ENCODE measurements at places on chromosomes 13 and 19. TPM values are rescaled to one million over a fixed set of nuclear protein-coding genes. Genes with fewer than 3 reads are reported as not detected.

- peak overlapping the region; percentile 32 for H3K4me3 ChIP-seq
- H3K36me3 ChIP-seq, result peaks cover 33% of the 10 kb centered on the region
- H3K27me3 ChIP-seq, result peaks cover 28% of the 10 kb centered on the region
- peaks cover 30% of the 10 kb centered on the region for H3K4me1 ChIP-seq
Measured at GRCh38 chr13:98443329-98443728, 133.6 kb downstream of the STK24 start.

DNA sequence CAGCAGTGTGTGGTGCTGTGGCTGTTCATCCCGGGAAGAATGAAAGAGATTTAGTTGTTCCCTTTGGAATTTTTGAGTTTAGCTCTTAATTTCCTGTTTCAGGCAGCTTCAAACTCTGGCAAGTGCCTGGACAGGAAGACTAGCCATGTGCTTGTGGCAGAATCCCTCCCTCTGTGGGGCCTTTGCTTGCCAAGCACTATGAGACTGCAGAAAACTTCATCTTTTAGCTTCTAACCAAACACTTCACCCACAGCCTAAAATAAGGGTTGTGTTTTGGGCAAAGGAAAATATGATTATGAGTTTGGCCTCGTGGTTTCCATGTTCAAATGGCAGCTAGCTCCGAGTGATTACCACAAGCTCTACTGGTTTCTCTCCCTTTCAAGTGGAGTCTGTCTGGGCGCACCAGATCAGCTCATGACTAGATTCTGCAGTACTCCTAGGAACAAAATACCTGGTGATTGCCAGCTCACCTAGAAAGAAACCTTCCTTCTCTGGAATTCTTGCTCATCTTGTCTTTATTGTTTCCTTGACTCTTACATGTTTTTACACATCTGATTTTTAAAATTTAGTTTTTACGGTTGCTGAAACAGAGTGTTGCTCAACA, 707.5 kb downstream of the SLITRK6 start:
- H3K4me1 ChIP-seq, result peaks cover 20% of the 10 kb centered on the region
- H3K27me3 ChIP-seq, result no peaks in the 10 kb centered on the region
- no peak overlapping the region for H3K4me3 ChIP-seq
- peaks cover 5% of the 10 kb centered on the region for H3K36me3 ChIP-seq
- no peak overlapping the region for H3K27ac ChIP-seq

DNA sequence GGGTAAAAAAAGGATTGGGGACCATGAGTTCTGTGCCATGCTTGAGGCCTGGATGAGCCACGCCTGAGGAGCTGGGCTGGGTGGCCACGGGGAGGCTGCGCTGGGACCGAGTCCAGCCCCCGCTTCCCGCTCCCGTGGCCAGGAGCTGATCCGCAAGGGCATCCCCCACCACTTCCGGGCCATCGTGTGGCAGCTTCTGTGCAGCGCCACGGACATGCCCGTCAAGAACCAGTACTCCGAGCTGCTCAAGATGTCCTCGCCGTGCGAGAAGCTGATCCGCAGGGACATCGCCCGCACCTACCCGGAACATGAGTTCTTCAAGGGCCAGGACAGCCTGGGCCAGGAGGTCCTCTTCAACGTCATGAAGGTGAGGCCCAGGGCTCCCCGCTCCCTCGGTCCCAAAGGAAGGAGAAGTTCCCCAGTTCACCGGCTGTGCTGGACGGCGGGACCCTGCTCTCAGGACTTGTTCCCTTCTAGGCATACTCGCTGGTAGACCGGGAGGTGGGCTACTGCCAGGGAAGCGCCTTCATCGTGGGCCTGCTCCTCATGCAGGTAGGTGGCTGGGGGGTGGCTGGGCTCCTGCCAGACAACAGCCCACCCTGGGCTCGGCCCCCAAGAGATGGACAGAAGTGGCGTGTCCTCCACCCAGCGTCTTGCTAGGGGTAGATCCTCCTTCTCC, 18.9 kb downstream of the EVI5L start:
- peaks cover 6% of the 10 kb centered on the region for H3K4me1 ChIP-seq
- H3K27ac ChIP-seq, result no peak overlapping the region
- no peaks in the 10 kb centered on the region for H3K36me3 ChIP-seq

- no peak for DNase-seq
- no peak overlapping the region for H3K27ac ChIP-seq
- no peaks in the 10 kb centered on the region for H3K36me3 ChIP-seq
- H3K27me3 ChIP-seq, result peaks cover 2% of the 10 kb centered on the region
- no peak overlapping the region for H3K4me3 ChIP-seq
Measured at GRCh38 chr19:441213-441836, 19.5 kb downstream of the SHC2 start.

GRCh38 chr19:54369082-54369687, 4.5 kb upstream of the LAIR1 start:
- no peaks in the 10 kb centered on the region for H3K4me1 ChIP-seq
- no peak overlapping the region for H3K4me3 ChIP-seq
- no peak for DNase-seq
- H3K27ac ChIP-seq, result no peak overlapping the region
- no peaks in the 10 kb centered on the region for H3K36me3 ChIP-seq
- peaks cover 12% of the 10 kb centered on the region for H3K27me3 ChIP-seq

DNA sequence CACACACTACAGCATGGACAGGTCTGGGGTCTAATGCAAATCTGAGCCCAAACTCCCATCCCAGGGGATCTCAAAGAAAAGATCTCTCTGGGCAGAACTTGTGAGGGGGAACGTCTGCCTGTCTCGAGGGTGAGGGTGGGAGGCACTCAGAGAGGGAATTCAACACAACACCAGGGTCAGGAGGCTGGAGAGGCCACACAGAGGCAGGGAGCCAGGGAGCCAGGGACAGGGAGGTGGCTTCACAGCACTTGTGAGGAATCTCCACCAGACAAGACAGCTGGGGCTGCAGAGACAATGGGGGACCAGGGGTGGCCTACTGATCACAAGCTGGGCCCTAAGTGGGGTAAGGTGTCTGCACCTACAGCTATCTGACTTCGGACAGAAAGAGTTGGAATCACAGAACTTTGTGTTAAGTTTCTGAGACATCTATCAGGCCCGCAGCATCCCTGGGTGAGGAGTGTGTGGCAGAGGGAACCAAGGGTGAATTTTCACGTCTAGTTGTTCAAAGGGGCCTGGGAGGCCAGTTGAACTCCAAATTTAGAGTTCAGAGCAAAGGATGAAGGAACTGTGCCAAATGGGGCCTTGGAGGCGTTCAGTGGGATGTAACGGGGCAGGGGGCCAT, 12.7 kb upstream of the AKAP8L start:
- peaks cover 20% of the 10 kb centered on the region for H3K36me3 ChIP-seq
- H3K4me3 ChIP-seq, result peak overlapping the region; percentile 92
- no peak for DNase-seq
- peak overlapping the region; percentile 86 for H3K27ac ChIP-seq
- peaks cover 23% of the 10 kb centered on the region for H3K4me1 ChIP-seq

- no peaks in the 10 kb centered on the region for H3K4me1 ChIP-seq
- H3K4me3 ChIP-seq, result no peak overlapping the region
- peaks cover 55% of the 10 kb centered on the region for H3K36me3 ChIP-seq
Measured at GRCh38 chr19:44345959-44346358, 10.5 kb downstream of the ZNF112 start.

DNA sequence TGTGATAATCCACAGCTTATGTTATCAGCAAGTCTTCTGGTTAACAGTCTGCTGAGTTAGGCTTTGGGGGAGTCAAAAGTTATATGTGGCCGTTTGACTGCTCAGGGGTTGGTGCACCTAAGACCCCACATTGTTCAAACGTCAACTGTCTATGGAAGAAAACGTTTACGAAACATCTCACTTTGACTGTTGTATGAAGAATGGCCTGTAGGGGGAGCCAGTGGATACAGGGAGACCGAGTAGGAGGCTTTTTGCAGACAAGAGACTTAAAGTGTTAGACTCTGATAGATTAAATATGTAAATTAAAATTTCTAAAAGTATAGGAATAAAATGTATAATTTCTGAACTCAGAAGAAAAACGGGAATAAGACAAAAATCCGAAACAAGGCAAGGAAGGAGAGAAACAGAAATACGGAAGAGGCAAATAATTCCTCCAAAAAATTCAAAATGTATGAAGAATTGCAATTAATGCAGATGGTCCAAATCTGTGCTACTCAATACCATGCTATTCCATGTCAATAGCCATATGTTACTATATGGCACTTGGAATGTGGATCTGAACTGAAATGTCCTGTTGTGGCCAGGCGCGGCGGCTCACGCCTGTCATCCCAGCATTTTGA, 37.8 kb downstream of the TNFSF14 start:
- H3K4me3 ChIP-seq, result no peak overlapping the region
- peak; percentile 54 for DNase-seq
- 0 out of 2 replicates have a peak, but pooled peaks cover 5% of the 10 kb centered on the region for H3K4me1 ChIP-seq
- H3K36me3 ChIP-seq, result no peaks in the 10 kb centered on the region
- H3K27me3 ChIP-seq, result peaks cover 4% of the 10 kb centered on the region

DNA sequence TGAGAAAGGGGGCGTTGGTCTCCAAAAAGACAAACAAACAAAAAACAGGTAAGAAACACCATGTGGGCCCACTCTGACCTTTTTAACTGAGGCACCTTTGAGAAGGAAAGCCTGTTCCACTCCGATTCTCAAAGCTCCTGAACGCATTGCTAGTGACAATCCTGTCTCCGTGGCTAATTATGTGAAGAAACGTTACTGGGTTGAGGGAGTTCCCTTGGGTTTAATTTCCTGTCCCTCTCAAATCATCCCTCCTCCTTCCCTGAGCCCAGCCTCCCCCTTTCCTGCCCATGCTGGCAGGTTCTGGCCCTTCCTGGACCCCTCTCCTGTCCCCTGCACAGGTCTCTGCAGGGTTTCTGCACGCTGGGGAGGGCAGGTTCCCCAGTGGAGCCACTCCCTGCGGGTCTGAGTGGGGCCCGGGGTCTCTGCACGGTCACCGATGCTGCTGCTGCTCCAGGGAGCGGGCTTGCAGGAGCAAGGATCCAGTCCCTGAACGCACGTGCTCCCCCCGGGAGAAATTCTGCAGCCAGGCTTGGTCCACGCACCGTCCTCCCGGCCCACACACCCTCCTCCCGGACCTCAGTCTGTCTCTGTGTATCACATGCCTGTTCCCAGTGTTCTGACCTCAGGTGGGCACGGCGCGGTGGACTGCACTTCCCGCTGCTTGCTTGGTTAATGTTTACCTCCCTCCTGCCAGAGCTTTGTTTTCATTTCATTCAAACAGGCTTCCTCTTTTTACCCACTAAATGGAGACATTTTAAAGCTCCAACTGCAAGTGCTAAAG, 76.4 kb upstream of the MCF2L start:
- no peak overlapping the region for H3K27ac ChIP-seq
- no peak for DNase-seq
- no peaks in the 10 kb centered on the region for H3K4me1 ChIP-seq

- H3K4me1 ChIP-seq, result peaks cover 21% of the 10 kb centered on the region
- peaks cover 29% of the 10 kb centered on the region for H3K36me3 ChIP-seq
- no peaks in the 10 kb centered on the region for H3K27me3 ChIP-seq
- peak overlapping the region; percentile 51 for H3K27ac ChIP-seq
Measured at GRCh38 chr13:102610296-102610895, 13.6 kb downstream of the TPP2 start.

- H3K27ac ChIP-seq, result peak overlapping the region; percentile 89
- peaks cover 26% of the 10 kb centered on the region for H3K4me1 ChIP-seq
- peak overlapping the region; percentile 89 for H3K4me3 ChIP-seq
- no peak for DNase-seq
- H3K36me3 ChIP-seq, result no peaks in the 10 kb centered on the region
Measured at GRCh38 chr19:18329035-18329376, 6.1 kb upstream of the LSM4 start.

DNA sequence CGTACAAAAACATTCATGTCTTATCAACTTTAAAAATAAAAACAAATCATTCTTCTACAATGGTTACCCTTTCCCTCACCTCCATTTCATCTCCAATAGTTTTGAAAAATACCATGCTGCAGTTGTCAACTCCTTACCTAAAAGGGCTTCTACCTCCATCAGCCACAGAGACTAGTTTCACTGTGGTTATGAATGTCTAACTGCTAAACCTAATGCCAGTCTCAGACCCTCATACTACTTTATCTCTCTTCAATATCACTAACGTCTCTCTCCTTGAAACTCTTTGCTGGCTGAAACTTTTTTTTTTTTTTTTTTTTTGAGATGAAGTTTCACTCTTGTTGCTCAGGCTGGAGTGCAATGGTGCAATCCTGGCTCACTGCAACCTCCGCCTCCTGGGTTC, 27.1 kb downstream of the LNX2 start:
- H3K4me3 ChIP-seq, result no peak overlapping the region
- no peaks in the 10 kb centered on the region for H3K27me3 ChIP-seq
- H3K4me1 ChIP-seq, result no peaks in the 10 kb centered on the region
- no peak for DNase-seq
- no peak overlapping the region for H3K27ac ChIP-seq
- H3K36me3 ChIP-seq, result no peaks in the 10 kb centered on the region

DNA sequence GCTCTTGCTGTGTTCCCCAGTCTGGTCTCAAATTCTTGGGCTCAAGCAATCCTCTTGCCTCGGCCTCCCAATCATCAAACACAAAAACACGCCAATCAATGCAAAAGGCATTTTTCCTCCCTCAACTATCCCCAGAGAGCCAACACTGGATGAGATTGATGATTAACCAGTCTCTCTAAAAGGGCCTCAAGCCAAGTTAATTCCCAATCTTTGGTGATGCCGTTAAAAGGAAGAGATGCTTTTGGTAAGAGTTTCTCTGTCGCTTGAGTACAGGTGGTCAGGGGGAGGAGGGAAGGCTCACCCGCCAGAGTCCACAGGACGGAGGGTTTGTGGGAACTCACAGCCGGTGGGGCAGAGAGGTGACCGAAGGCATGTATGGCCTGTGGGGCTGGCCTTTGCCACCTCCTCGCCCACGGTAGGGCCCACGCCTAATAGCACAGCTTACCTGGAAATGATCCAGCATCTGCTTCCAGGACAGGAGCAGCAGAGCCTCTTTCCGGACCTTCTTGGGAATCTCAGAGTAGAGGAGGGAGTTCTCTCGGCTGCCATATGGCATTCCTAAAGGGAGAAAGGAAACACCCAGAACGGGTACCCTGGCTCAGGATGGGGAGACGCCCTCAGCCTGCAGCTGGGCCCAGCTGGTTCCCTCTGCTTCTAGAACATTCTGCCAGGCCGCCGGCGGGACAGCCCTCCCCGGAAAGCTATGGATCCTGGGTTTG, 18.1 kb downstream of the DPP9 start:
- no peak overlapping the region for H3K27ac ChIP-seq
- peaks cover 28% of the 10 kb centered on the region for H3K4me1 ChIP-seq
- no peak overlapping the region for H3K4me3 ChIP-seq
- H3K36me3 ChIP-seq, result peaks cover 31% of the 10 kb centered on the region
- H3K27me3 ChIP-seq, result peaks cover 2% of the 10 kb centered on the region

KIR3DL1 gene
- total RNA-seq, result not detected

TSHZ3 gene
- total RNA-seq, result 8.0 TPM

SBK2 gene
- not detected for total RNA-seq

STXBP2 gene
- total RNA-seq, result 1.4 TPM

All from HFFc6 (cell line).